ENCODE measurements at places on chromosomes 5 and 9.

- no peak for DNase-seq
Observed at GRCh38 chr5:81046041-81046440, 85.9 kb downstream of the RASGRF2 start.

DNA sequence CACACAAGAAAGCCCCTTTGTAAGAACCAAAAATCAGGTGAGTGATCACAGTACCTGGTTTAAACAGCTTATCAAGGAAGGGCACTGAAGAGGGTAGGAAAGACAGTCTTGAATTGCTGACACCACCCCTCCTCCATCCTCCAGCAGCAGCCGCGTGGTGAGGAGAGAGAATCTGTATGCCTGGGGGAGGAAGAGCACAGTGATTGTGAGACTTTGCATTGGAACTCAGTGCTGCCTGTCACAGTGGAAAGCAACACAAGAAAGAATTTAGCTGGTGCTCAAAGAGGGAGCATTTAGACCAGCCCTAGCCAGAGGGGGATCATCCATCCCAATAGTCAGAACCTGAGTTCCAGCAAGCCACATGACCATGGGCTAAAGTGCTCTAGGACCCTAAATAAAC lies 11.6 kb upstream of the STX17 start:
- DNase-seq: no peak

DNA sequence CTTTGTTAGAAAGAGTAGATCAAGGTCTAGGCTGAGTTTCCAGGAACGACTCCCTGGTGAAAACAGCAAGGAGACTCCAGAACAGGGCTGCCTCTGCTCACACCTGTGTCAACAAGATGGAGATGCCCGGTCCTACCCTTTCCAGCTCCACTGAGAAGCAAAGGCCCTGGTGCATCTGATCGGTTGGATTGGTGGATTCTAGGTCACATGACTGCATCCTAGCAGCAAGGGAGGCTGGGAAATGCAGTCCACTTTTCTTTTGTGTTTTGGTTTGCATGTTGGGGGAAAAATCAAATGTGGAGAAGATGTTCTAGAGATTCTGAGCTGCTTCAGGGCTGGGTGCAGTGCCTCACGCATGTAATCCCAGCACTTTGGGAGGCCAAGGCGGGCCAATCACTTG lies 82.0 kb upstream of the TRIO start:
- DNase-seq: no peak

GRCh38 chr5:53616939-53617549 lies 56.6 kb downstream of the NDUFS4 start:
- peak; percentile 0 for DNase-seq

GRCh38 chr9:33189331-33189791 lies 22.2 kb upstream of the B4GALT1 start:
- DNase-seq: peak; percentile 43

DNA sequence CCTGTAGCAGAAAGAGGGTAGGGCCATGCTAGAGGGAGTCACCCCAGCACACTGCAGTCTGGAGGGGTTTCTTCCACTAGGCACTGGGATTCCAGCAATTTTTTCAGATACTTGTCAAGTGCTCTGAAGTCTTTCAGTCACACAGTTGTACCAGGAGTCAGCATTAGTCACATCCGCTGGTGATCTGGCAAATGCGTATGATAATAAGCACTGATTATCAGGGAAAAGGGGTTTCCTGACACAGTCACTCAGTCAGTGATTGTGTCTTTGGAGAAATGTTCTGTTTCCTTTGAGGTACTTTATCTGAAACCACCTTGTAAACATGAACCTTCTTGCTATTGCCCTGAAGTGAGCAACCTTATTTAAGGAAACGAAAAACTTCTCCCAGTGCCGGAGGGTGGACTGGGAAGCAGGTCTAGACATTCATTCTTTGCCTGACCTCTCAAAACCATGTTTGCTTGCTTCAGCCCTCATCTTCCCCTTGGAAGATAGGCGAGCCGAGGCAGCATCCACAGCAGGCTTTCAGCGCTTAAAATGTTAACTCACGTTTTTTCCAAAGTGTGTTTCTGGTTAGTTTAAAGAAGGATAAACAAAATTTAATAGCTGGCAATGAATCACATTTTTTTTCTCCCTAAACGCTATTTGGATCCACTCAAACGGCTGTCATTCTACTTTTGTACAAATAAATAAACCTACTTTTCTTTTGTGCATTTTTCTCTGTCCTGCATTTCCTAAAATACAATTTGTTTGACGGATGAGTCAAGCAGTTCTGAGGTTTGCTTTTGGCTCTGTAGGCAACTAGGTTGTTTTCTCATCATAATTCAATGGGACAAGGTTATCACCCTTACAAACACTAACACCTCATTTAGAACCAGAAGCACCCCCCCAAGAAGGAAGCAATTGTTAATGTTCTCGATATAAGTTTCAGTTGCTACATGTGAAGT lies 77.7 kb downstream of the FOXD1 start:
- DNase-seq: peak; percentile 87

DNA sequence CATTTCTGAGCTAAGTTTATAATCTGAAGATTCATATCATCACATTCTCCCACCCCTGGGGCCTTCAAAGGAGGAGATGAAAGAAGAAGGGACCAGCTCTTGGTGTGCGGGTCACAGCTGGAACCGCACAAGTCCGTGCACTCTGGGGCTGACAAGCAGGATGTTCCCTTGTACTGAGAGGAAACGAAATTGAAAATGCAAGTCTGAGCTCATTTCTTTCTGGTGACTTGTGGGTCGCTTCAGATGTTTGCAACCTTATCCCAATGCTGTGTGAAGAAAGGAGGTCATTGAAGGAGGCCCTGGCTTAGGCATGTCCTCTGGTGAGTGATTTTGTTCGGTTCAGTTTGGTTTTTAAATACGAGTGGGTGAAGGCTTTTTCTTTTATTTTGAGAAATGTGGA lies 59.6 kb downstream of the C9orf152 start:
- DNase-seq: no peak

GRCh38 chr5:174327317-174327864 lies 281.9 kb downstream of the NSG2 start:
- peak; percentile 91 for DNase-seq

- no peak for DNase-seq
Observed at GRCh38 chr5:6979061-6979460, 265.8 kb downstream of the TENT4A start.
